ENCODE measurements at places on chromosomes 7 and 10. TPM values are rescaled to one million over a fixed set of nuclear protein-coding genes. Genes with fewer than 3 reads are reported as not detected.

DNA sequence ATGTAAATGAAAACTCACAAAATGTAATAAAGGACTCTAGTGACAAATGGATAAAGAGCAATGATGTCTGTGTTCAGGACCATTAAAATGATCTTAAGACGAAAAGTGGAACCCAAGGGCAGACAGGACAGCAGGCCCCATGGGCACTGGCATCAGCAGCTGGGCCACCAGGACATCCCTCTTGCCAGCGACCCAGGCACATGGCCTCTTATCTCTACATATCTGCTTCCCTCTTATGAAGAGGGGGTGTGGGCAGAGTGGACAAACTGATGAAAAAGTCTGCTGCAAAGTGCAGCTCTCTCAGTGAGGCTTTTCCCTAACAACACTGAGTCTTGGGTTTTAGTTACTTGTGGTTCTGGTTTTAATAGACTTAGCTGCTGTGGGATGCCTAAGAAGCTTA lies 44.8 kb upstream of the ANKRD1 start:
- no peak overlapping the region for H3K27ac ChIP-seq
- no peak for DNase-seq
- no peaks in the 10 kb centered on the region for H3K27me3 ChIP-seq
- no peaks in the 10 kb centered on the region for H3K4me1 ChIP-seq
- H3K4me3 ChIP-seq, result no peak overlapping the region
- no peaks in the 10 kb centered on the region for H3K36me3 ChIP-seq

GRCh38 chr10:78714225-78714624 lies 354.5 kb upstream of the ZMIZ1 start:
- H3K27me3 ChIP-seq, result no peaks in the 10 kb centered on the region
- no peak for DNase-seq
- no peak overlapping the region for H3K27ac ChIP-seq
- no peak overlapping the region for H3K4me3 ChIP-seq
- H3K36me3 ChIP-seq, result no peaks in the 10 kb centered on the region
- no peaks in the 10 kb centered on the region for H3K4me1 ChIP-seq

DNA sequence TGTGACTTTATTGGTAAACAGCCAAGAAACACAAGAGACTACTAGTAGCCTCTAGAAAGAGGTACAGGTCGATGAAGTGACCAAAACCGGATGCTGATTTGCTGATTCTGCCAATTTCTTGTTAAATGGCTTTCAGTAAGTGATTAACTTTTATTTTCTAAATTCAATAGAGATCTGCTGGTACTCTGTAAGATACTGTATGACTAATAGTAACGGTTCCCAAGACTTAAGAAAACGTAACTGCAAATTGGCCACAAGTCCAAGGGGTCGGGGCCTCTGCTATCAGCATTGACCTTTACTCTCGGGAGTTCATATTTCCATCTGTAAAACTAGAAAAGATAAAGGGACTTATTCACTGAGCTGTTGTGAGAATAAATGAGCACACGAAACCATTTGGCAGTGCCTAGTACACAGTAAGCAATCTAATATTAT lies 1.4 kb downstream of the FAM3C start:
- H3K36me3 ChIP-seq, result no peaks in the 10 kb centered on the region
- no peak overlapping the region for H3K4me3 ChIP-seq
- DNase-seq, result no peak
- H3K4me1 ChIP-seq, result peaks cover 22% of the 10 kb centered on the region
- no peaks in the 10 kb centered on the region for H3K27me3 ChIP-seq
- no peak overlapping the region for H3K27ac ChIP-seq

DNA sequence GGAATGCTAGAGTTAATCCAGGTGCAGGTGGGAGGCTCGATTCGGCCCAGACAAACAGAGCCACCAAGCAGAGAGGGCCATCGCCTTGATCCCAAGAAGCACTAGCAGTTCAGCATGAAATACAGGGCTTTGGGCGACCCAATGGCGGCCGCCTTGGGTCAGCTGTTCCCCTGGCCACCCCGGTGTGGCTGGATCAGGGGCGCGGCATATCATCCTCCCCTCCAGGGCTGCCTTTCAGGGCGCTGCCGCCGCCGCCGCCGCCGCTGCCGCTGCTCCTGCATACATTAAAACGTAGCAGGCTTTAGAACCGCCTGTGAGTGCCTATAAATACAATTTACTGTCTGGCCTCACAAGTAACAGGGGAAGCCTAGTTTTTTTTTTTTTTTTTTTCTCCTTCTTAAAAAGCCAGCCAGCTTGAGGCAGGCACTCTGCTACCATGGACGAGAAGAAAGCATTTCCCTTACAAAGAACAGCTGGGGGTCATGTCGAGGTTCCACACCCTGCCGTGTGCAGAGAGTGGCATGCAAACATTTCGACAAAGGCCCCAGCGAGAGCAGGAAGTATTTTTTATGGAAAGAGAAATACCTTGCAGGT lies 57.7 kb upstream of the EFCAB10 start:
- H3K4me1 ChIP-seq, result no peaks in the 10 kb centered on the region
- H3K27me3 ChIP-seq, result no peaks in the 10 kb centered on the region
- no peak overlapping the region for H3K4me3 ChIP-seq
- DNase-seq, result no peak

DNA sequence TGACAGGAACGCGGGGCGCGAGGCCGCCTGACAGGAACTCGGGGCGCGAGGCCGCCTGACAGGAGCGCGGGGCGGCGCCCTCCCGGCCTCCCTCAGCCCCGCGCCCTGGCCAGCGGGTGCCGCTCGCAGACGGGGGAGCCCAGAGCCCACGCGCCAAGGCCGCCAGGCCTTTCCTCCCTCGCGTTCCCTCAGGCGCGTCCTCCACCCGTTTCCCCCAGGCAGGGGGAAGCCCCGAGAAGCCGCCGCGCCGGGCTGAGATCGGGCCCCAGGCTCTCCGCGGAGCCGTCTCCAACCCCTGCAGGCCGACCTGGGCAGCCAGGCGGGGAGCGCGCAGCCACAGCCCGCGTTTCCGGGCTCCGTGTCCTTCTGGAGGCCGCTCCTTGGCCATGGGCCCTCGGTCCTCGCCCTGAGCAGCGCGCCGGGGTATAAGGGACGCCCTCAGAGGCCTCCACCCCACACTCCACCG lies 17.7 kb downstream of the PTPRN2 start:
- no peaks in the 10 kb centered on the region for H3K36me3 ChIP-seq
- peaks cover 4% of the 10 kb centered on the region for H3K27me3 ChIP-seq
- H3K4me1 ChIP-seq, result no peaks in the 10 kb centered on the region
- no peak overlapping the region for H3K27ac ChIP-seq

GRCh38 chr10:68095153-68095552 lies 14.1 kb upstream of the MYPN start:
- no peaks in the 10 kb centered on the region for H3K36me3 ChIP-seq
- no peak overlapping the region for H3K4me3 ChIP-seq
- H3K27me3 ChIP-seq, result no peaks in the 10 kb centered on the region
- DNase-seq, result no peak
- H3K4me1 ChIP-seq, result no peaks in the 10 kb centered on the region

GRCh38 chr10:77710759-77711682 lies 73.4 kb upstream of the KCNMA1 start:
- peaks cover 12% of the 10 kb centered on the region for H3K4me1 ChIP-seq
- H3K27me3 ChIP-seq, result peaks cover 3% of the 10 kb centered on the region
- no peaks in the 10 kb centered on the region for H3K36me3 ChIP-seq

GRCh38 chr7:30309842-30310435 lies 25.5 kb downstream of the ZNRF2 start:
- H3K4me3 ChIP-seq, result no peak overlapping the region
- H3K36me3 ChIP-seq, result no peaks in the 10 kb centered on the region
- no peak overlapping the region for H3K27ac ChIP-seq
- no peaks in the 10 kb centered on the region for H3K27me3 ChIP-seq
- no peak for DNase-seq

- no peak overlapping the region for H3K27ac ChIP-seq
- no peak for DNase-seq
- H3K27me3 ChIP-seq, result no peaks in the 10 kb centered on the region
- no peak overlapping the region for H3K4me3 ChIP-seq
- no peaks in the 10 kb centered on the region for H3K36me3 ChIP-seq
- H3K4me1 ChIP-seq, result peaks cover 11% of the 10 kb centered on the region
Observed at GRCh38 chr10:13661256-13661655, 74.5 kb downstream of the PRPF18 start.

DNA sequence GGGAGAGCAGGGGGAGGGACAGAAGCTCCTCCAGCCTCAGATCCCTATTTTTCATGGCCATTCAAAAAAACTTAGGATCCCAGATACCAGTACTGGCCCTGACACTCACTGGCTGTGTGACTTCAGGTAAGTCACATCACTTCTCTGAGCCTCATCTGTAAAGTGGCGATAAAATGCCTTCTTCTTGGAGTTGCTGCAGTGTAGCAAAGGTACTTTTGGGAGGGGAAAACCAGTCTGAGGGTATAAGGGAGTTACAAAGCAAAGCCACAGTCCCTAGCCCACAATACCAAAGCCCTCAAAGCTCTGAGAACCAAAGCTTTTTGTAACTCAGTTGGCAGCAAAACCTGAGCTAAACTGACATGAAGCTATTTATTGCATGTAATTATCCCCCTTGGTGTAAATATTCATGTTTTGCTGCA lies 43.4 kb upstream of the COL13A1 start:
- H3K4me1 ChIP-seq, result no peaks in the 10 kb centered on the region
- no peak overlapping the region for H3K4me3 ChIP-seq
- H3K36me3 ChIP-seq, result no peaks in the 10 kb centered on the region
- H3K27ac ChIP-seq, result no peak overlapping the region
- no peak for DNase-seq

DNA sequence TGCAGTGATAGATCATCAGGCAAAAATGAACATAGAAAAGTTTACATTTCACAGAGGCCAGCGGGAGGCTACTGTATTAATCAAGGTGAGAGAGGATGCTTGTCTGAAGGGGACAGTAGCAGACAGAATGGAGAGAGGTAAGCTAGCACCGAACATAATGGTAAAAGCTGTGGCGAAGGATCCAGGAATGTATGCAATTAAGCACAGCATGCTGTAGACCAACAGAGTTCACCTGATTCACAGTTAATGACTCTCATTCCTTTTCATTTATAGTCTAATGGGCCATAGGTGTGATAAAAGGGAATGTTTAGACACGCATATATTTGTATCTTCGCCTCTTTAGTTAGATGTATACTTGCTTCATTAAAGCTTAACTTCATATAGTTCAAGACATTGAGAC lies 150.9 kb upstream of the MBL2 start:
- no peak for DNase-seq
- H3K27me3 ChIP-seq, result no peaks in the 10 kb centered on the region
- H3K27ac ChIP-seq, result no peak overlapping the region
- H3K4me1 ChIP-seq, result no peaks in the 10 kb centered on the region

DNA sequence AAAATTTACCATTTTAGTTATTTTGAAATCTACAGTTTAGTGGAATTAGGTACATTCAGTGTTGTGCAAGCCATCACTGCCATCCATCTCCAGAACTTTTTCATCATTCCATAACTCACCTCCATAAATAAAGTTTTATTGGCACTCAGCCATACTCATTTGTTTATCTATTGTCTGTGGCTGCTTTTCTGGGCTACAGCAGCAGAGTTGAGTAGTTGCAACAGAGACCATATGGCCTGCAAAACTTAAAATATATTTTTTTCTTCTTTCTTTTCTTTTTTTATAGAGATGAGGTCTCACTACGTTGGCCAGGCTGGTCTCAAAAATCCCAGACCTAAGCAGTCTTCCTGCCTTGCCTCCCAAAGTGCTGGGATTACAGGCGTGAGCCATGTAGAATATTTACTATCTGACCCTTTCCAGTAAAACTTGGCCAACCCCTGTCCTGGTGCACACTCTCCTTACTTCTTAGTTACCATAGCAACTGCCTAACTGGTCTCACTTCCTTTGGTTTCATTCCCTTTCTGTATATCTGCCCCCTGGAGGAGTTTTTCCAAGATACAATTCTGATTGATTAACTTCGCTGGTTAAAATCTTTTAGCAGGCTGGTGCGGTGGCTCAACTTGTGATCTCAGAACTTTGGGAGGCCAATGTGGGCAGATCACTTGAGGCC lies 133.2 kb downstream of the CUX1 start:
- no peaks in the 10 kb centered on the region for H3K36me3 ChIP-seq
- no peaks in the 10 kb centered on the region for H3K27me3 ChIP-seq
- H3K4me3 ChIP-seq, result no peak overlapping the region
- no peaks in the 10 kb centered on the region for H3K4me1 ChIP-seq

DNA sequence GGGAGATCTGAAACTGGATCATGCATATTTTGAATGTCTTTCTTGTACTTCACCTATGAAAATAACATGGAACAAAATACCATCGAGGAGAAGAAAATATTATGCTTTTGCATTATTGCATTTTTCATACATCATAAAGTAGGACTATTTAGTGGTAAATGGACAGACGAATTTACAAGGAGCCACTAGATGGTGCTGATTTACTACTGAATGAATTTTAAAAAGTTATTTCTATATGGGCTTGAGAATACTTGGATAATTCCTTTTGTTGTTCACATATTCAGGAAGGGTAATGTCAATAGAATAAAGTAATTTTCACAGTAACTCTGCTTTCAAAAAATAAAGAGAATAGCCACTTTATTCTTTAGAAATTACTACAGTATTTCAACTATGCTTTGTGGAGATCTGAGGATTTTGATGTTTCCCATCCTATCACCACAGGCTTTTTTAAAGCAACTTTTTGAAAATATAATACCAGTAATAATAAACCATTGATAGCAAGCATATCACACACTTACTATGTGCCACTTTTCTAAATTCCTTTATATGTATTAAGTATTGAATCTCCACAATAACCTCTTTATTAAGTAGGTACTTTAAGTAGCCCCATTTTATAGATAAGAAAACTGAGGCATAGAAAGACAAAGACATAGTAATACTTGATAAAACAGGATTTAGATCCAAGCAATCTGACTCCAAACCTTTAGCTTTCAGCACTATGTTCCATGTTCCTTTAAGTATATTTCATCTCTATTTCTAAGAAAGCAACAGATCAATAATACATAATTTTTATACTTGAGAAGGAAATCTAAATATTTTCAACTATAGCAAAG lies 38.6 kb downstream of the NEBL start:
- DNase-seq, result no peak
- H3K36me3 ChIP-seq, result no peaks in the 10 kb centered on the region
- no peaks in the 10 kb centered on the region for H3K27me3 ChIP-seq
- no peak overlapping the region for H3K4me3 ChIP-seq
- no peak overlapping the region for H3K27ac ChIP-seq

DNA sequence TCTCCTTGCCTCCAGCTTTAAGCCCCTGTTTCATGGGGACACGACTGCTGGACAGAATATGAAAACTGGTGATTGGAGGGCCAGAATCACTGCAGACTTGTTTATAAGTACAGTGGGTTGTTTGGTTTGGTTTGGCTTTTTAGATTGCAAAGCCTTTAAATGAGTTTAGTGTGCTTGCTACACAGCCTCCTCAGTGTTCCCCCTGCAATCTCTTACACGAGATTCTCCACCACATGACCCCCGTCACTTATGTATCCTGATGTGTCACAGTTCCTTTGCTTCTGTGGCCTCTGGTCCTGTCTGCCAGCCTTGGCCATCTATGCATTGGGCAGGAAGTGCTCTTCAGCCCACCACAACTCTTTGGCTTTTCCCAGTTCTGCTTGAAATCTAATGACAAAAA lies 103.7 kb upstream of the ANKRD1 start:
- H3K4me1 ChIP-seq, result no peaks in the 10 kb centered on the region
- no peak for DNase-seq
- no peak overlapping the region for H3K27ac ChIP-seq
- H3K27me3 ChIP-seq, result no peaks in the 10 kb centered on the region

UNC5B gene
- total RNA-seq, result not detected

ACHE gene
- not detected for total RNA-seq

CCDC172 gene
- total RNA-seq, result not detected

RAPGEF5 gene
- not detected for total RNA-seq

GATA3 gene
- 63.8 TPM for total RNA-seq

EGR2 gene
- 2.0 TPM for total RNA-seq

SLC18A2 gene
- total RNA-seq, result 0.22 TPM

ACTL6B gene
- not detected for total RNA-seq

OPN1SW gene
- total RNA-seq, result not detected
